Fibroblast of skin of scalp (primary cell): ENCODE measurements at places on chromosomes 2 and 18.

DNA sequence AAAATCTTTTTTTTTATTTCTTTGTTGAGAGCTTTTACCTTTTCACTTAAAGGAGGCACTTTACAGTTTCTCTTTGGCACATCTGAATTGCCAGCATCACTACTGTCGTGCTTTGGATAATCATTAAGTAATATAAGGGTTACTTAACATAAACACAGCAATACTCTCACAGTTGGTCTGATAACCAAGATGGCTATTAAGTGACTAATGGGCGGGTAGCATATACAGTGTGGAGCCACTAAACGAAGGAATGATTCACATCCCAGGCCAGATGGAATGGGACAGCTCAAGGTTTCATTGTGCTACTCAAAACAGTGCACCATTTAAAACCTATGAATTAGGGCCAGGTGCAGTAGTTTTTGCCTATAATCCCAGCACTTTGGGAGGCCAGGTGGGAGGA, 28.1 kb downstream of the USP37 start:
- DNase-seq = no peak

DNA sequence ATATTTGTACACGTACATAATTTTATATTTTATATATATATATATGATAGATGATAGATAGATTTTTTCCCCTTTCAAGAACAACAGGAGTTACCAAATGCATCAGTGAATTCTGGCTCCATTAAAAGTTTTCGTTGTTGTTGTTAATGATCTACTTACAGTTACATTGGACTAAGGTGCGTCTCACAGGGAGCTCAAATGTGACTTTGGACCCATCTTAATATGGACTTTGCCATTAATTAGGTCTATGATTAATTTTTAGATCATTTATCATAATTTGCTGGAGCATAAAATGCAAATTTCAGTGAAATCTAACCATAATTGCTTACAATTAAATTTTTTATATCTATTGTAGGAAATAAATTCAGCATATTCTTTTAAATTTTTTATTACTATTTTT, 261.6 kb downstream of the NRXN1 start:
- no peak for DNase-seq

GRCh38 chr2:10752236-10752635, 30.8 kb downstream of the ATP6V1C2 start:
- DNase-seq = no peak

- DNase-seq = peak; percentile 69
Observed at GRCh38 chr18:22977847-22978701, 44.9 kb downstream of the RBBP8 start.

DNA sequence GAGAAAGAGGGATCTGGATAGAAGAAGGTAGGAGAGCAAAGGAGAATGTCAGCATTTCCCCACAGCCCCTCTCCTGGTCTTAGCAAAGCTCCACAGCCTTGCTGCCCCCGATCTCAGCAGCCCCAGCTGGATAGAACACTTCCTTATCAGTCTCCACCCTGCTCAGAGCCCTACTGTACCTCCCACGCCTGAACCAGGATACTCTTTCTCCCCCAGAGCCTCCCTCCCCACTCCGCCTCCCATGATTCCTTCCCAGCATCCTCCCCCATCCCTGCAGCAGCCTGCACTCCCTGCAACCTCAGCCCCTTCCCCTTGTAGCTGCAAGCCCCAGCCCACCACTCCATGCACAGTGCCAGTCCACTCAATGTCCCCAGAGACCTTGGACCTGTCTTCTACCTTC, 25.8 kb downstream of the PLB1 start:
- no peak for DNase-seq

DNA sequence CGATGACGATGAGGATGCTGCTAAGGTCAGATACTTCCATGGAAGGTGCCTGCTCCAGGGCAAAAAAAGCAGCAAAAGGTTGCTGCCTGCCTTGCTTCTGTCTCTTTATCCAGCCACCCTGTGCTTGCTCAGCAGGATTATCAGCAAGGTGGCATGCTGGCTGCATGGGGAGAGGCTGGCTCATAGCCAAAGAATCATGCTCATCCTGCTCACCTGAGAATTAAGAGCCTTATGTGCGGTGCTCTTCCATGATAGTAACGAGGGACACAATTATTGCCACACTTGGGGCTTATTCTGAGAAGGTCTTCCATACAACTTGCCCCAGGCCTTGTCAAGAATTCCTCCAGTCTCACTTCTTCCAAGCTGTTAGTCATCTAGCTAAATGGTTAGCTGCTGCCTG, 60.4 kb upstream of the SEC11C start:
- DNase-seq = no peak

GRCh38 chr2:168220965-168221819, 26.2 kb downstream of the STK39 start:
- DNase-seq = no peak

DNA sequence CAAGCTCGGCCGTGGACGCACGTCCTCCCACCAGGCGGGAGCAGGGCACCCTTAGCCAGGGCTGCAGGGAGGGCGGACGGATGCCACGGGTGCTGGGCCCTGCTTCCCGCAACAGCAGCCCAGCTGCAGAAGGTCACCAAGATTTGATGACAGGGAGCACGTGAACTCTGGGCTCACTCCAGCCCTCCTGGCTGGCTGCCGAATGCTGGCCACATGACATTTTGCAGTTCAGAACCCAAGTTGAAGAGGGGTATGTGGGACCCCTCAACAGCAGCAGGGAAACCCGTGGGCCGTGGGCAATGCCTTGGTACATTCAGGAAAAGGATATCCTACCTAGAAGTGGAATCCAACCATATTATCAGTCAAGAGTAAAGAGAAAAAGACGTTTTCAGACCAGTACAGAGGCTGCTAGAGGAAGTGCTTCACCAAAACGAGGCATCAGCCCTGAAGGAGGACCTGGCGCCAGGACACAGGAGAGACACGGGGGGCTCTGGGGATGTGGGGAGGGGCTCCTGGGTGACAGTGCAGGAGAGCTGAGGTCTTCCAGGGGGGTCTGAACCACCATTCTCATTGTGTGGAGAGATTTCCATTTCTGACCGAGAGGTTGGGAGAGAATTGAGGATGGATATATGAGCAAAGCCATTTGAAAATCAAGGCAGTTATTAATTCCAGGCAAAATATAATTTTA, 107.4 kb upstream of the CTDP1 start:
- no peak for DNase-seq

DNA sequence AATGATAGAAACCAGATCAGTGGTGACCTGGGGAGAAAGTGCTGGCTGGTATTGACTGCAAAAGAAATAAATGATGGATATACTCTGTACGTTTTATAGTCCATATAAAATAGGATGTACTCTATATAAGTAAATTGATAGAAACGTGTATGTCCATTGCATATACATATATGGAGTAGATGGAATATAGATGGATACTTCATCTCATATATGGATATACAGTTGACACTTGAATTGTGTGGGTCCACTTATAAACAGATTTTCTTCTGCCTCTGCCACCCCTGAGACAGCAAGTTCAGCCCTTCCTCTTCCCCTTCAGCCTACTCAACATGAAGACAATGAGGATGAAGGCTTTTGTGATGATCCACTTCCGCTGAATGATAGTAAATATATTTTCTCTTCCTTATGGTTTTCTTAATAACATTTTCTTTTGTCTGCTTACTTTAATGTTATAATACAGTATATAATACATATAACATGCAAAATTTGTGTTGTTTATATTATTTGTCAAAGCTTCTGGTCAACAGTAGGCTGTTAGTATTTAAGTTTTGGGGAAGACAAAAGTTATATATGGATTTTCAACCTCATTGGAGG, 76.1 kb upstream of the MYCN start:
- no peak for DNase-seq
